Omental fat pad (tissue), 4 donors: ENCODE measurements at places on chromosomes 12 and 14.

- DNase-seq: no peak
Measured at GRCh38 chr14:75523771-75524171, 1.5 kb downstream of the BATF start.

GRCh38 chr12:103731539-103731938, 109.5 kb downstream of the NT5DC3 start:
- DNase-seq: no peak

DNA sequence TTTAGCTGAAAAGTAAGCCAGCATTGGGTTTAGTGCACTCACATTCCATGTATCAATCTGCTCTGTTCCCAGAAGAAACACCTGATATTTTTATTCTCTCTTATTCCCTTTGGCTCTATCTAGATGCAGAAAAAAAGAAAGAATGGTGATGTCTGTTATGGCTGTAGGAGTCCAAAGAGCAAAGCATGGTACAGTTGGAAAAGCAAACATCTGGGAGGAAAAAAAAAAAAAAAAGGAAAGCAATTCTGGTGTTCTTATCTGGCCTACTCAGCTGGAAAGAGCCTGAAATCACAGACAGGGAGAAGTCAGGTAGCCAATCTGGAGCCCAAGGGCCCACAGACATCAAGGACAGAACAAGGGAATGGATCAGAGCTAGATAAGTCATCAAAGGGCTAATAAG, 293.9 kb downstream of the DUSP6 start:
- DNase-seq: no peak

GRCh38 chr12:109875572-109876131, 4.7 kb downstream of the GLTP start:
- DNase-seq: no peak

- no peak for DNase-seq
Measured at GRCh38 chr14:39265033-39265432, 31.3 kb downstream of the MIA2 start.
